Inflammatory macrophage (primary cell): ENCODE measurements at places on chromosomes 5 and 9.
A peak's percentile ranks its signal among the peaks of the same experiment; 100 is the strongest.

DNA sequence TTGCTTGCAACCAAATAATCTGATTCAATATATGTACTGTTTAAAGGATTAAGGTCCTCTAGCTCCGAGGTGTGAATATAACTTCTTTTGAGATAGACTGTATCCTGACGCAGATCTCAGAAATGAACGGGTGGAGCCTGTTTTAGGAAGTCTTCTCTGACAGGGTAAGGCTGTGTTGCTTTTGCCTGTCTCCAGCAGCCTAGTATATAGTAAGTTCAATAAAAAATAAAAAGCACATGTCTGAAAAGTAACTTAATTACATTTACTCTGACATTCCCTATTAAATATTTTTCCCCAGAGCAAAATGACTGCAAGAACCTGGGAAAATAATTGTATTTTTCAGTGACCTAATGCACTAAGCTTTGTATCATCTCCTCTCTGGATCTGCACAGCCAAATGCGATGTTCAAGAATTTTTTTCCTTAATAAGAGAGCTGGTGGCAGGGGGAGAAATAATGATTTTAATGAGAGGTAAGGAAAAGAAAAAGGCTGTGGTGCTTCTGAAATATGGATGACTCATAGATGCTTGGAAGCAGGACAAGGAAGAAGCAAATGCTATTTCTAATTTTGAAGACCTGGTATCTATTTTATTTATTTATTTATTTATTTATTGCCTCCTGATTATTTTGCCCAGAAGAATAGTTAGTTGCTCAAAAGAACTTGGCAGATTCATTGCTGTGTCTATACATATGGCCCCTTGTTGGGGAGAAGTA lies 7.3 kb downstream of the PPP3R2 start:
- no peak for DNase-seq

GRCh38 chr5:60494635-60495034 lies 205.3 kb downstream of the DEPDC1B start:
- DNase-seq: no peak

GRCh38 chr5:16759147-16759773 lies 142.5 kb upstream of the RETREG1 start:
- no peak for DNase-seq

DNA sequence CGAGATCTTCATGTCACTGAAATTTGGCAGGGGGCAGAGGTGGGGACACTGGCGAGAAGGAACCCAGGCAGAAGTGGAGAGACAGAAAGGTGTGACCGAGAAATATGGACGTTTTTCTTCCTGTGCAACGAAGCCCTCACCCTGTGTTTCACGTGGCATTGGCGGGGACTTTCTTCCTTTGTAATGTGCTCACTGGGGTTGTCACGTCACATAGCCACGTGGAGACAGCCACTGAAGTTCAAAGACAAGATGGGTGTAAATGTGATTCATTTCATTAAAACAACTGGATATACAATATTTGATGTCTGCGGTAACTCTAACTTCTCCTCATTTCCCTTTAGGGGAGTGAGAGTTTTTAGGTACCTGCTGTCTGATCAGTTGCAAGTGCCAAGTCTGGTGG lies 225.7 kb downstream of the FSTL4 start:
- DNase-seq: no peak

DNA sequence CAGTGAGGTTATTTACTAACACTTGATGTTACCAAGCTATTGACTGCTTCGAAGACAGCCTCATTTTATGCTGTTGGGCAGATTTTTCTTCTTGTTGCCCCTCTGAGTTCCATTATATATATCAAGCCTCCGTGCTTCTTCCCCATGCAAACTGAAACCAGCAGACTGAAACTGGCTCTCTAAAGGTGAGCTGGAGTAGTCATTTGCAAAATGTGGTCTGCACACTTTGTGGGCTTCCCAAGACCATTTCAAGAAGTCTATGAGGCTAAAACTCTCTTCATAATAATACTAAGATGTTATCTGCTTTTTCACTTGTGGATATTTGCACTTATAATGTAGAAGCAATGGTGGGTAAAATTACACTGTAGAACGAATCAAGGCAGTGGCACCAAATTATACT lies 13.9 kb downstream of the SLC36A1 start:
- DNase-seq: no peak

GRCh38 chr5:139745132-139745799 lies 50.3 kb upstream of the PSD2 start:
- DNase-seq: peak; percentile 34

DNA sequence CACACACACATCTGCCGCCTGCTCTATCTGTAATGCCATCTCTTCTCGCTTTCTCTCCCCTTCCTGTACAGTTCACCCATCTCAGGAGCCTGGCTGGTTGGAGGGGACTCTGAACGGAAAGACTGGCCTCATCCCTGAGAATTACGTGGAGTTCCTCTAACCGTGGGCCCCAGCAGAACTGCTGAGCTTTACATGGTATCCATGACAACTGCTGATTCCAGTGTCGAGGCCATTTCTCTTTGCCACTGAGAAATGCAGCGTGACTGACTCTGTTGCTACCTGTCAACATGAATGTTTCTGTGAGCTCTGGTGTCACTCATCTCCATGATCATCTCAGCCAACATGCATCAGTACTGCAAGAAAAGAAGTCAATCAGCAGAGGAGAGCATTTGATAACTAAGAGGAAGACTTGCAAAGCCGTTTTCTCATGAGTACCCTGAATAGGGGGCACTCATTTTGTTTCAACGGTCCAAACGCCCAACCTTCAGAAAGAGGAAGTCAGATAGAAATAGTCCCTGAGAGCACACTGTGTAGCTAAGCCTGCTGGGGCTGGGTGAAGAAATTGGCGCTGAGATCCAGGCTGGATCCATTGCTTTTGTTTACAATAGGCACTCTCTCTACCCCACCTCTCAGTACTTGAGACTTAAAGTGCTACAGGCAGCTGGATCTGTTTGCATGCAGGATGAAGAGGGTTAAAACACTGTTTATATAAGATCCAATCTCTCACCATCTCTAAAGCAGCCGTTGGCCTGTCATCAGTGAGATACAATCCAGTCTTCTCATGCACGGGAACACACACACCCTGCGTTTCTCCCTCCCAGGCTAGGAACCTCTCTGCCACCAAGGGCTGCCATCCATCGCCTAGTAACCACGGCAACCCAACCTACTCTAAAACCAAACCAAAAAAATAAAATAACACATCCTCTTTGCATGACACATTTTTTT lies 180.9 kb downstream of the NR3C1 start:
- peak; percentile 42 for DNase-seq
